Endothelial cell of umbilical vein (primary cell): ENCODE measurements at places on chromosomes 16 and 17. TPM values are rescaled to one million over a fixed set of nuclear protein-coding genes. Genes with fewer than 3 reads are reported as not detected.
A peak's percentile ranks its signal among the peaks of the same experiment; 100 is the strongest.

The ATP2C2 gene
- not detected in 2 replicates for total RNA-seq

The PYDC1 gene
- not detected in 2 replicates for total RNA-seq

The GCGR gene
- not detected in 2 replicates for total RNA-seq

- DNase-seq: no peak
Measured at GRCh38 chr16:11167581-11167980, 88.4 kb downstream of the SOCS1 start.

GRCh38 chr17:16947470-16947869, 24.4 kb downstream of the TNFRSF13B start:
- DNase-seq: no peak

GRCh38 chr17:72359811-72360210, 239.0 kb downstream of the SOX9 start:
- no peak for DNase-seq

GRCh38 chr16:29943846-29944799, 17.8 kb upstream of the TMEM219 start:
- peak; percentile 38 for DNase-seq

DNA sequence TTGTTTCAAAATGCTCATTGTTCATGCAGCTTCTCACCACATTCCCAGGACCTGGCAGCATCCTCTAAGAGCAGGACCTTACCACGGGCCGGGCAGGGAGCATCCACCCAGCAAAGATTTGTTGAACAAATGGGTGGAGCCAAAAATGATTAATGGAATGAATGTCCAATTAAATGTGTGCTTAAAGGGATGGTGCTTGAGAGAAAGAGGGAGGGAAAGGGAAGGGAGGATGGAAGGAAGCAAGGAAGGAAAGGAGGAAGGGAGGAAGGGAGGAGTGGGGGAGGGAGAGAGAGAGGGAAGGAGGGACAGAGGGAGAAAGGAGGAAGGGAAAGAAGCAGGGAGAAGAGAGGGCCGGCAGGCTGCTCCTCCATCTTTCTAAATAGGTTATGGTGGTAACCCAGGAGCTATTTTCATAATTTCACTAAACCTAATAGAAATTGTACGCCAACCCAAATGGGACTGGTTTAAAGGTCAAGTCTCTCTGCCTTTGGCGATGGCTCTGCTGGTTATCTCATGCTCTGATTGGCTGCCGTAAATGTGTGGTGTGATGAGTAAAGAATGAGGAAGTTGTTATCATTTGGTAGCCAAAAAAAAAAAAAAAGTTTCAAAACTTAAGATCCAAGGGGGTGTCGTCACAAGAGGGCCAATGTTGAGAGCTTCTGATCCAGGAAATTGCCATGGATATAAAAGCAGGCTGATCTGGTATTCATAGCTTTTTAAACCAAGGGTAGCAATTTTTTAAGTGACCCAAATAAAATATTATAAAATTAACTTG, 126.7 kb upstream of the FOXF1 start:
- no peak for DNase-seq

GRCh38 chr16:87033541-87034300, 283.5 kb downstream of the C16orf95 start:
- no peak for DNase-seq

DNA sequence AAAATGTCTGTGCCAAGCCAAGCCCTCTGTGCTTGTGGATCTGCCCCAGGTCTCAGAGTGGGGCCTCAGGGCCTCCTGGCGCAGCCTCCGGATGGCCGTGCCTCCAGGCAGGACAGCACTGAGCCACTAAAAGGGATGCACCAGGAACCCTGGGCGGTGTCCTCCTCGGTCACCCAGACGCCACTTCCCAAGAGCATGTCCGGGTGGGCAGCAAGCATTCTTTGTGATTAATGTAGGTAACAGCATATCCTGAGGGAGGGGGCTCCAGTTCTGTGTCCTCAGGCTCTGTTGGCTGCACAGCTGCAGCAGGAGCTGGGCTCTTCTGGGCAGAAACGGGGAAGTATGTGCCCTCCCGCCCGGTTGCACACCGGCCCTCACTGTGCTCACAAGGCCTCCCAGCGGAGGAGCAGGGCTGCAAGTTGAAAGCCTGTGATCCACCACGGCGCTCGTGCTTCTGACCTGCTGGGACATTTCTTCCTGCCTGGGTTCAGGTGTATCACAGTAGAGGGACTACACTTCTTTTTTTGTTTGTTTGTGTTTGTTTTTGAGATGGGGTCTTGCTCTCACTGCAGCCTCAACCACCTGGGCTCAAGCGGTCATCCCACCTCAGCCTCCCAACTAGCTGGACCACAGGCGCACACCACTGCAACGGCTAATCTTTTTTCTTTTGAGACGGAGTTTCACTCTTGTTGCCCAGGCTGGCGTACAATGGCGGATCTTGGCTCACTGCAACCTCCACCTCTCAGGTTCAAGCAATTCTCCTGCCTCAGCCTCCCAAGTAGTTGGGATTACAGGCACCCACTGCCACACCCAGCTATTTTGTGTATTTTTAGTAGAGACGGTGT, 37.9 kb upstream of the CHMP6 start:
- DNase-seq: no peak
